ENCODE measurements at places on chromosomes 13 and 19.

GRCh38 chr13:98068521-98068920 lies 74.4 kb upstream of the FARP1 start:
- DNase-seq = no peak

- no peak for DNase-seq
These were observed 425.4 kb downstream of the DCT start for GRCh38 chr13:94053986-94054593.

- no peak for DNase-seq
These were observed 64.6 kb upstream of the RAP2A start for GRCh38 chr13:97369261-97369893.

DNA sequence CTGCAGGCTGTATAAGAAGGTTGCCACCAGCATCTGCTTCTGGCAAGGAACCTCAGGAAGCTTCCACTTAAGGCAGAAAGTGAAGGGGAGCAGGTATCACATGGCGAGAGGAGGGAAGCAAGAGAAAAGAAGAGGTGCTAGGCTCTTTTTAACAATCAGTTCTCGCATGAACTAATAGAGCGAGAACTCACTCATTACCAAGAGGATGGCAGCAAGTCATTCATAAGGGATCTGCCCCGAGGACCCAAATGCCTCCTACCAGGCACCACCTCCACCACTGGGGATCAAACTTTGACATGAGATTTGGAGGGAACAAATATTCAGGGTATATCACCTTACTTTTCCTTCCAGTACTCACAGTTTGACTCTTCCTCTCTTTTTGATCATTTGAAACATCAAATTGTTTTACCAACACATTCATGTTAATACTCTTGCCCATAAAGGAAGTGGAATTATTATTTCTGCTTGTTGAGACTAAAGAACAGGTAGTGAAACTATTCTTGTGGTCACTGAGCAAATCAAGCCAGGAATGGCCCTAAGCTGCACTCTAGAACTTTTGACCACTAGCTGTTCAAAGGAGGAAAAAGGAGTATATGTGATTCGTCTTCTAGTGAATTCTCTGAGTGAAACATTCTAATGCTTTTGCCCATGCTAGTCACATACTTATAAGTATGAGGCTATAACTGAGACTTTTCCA lies 45.0 kb downstream of the LACC1 start:
- no peak for DNase-seq
